ENCODE measurements at places on chromosomes 3 and 15.

- no peak for DNase-seq
Measured at GRCh38 chr3:195040094-195040493, 230.9 kb downstream of the XXYLT1 start.

GRCh38 chr3:160698599-160699195 lies 21.7 kb downstream of the ARL14 start:
- DNase-seq, result no peak

DNA sequence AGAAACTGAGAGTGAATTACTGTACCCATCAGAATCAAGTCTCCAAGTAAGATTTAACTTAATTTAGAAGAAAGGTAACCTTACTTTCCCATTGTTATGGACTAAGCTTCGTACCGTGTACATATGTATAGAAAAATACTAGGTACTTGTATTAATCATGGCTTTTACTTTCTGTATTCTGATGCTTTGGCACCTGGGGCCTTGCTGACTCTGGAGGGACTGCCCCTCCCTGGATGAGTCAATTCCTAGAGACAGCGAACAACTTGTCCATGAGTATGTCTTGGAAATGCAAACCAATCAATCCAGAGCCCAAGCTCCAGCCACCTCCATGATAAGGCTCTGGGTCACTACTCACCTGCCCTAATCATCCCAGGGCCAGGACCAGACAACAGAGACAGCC lies 50.0 kb upstream of the DGKG start:
- DNase-seq, result no peak

DNA sequence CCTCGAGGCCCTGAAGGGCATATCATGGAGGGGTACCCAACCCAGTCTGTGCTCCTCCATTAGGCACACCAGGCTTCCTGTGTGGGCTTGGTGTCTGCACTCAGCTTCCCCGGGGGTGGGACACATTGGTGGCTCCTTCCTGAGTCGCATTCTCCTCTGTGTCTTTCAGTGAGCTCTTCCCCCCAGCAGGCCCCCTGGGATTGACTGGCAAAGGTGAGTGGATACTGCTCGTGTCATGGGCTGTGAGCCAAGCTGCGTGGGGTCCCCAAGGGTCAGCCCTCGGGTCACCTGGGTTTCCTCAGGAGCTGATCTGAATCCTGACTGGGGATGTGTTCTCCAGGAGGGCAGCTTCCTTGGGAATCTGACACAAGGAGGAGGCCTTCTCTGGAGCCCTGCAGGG lies 231.0 kb downstream of the SNRPN start:
- DNase-seq, result no peak

DNA sequence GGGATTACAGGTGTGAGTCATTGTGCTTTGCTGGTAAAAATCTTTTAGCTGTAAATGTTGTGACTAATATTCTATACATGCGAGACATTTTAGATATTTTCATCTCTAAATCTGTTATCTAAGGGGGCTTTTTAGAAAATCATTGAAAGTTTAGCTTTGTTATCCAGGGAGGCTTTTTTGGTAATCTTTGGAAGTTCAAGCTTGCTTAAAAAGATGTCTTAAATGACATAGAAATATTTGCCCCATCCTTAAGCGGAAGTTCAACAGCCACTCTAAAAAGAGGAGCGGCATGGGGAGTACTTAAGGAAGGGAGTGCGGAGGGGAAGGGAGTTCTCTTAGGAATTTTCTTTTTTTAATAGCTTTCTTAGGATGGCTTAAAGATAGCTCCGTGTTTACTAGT lies 26.1 kb downstream of the DNAJC13 start:
- no peak for DNase-seq

- no peak for DNase-seq
Measured at GRCh38 chr15:25226360-25226759, 212.5 kb downstream of the UBE3A start.

- no peak for DNase-seq
Measured at GRCh38 chr3:189563853-189564563, 67.2 kb upstream of the TP63 start.

- DNase-seq, result no peak
Measured at GRCh38 chr15:87575896-87576473, 680.6 kb downstream of the NTRK3 start.

- DNase-seq, result no peak
Measured at GRCh38 chr15:84715441-84716035, 401 bp downstream of the SEC11A start.

- no peak for DNase-seq
Measured at GRCh38 chr3:197522881-197523441, 32.8 kb downstream of the BDH1 start.

GRCh38 chr15:56639631-56640030 lies 93.7 kb downstream of the ZNF280D start:
- no peak for DNase-seq

- DNase-seq, result no peak
Measured at GRCh38 chr3:156024904-156025533, 95.4 kb upstream of the KCNAB1 start.

DNA sequence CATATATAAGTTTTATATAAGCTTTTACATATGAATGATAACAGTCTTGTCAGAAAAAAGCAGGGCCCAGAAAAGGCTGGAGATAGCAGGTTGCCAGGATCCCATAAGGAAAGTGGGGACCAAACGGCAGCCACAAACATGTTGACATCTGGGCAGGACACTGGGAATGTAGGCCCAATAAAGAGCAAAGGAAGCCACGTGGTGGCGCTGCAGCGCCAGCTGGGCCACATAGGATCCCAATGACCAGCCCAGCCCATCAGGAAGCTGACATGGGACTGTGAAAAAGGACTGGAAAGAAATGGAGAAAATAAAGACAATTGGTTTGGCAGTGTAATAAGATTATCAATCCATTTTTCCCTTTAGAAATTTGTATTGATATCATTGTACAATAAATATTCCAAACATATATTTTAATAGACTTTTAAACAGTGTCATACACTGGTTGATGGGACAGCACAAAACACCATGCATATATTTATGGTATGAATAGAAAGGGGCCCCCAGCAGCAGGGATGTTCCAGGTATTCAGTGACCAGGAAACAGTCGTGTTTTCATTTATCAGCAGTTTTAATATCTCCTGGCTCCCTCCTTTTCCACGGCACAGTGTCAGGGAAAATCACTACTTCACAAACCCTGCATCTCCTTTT lies 89.0 kb upstream of the STRIT1 start:
- no peak for DNase-seq

DNA sequence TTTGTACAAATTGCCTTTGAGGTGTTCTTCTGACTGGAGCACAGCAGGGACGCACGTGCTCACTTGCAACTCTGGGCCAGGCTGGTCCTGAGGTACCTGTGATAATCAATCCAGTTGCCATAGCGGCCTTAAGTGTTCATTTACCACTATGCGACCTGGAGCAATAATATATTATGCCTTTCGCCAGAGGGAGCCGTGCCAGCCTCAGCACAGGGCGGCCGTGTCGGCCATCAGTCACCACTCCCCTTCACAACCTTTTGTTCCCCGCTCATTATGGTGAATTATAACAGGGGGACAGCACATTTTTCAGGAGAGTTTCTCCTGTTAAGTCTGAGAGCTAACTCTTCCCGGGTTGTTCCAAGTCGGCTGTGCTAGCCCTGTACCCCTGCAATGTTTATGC lies 289.7 kb downstream of the RORA start:
- no peak for DNase-seq

- DNase-seq, result no peak
Measured at GRCh38 chr15:60889006-60889405, 340.1 kb downstream of the RORA start.

DNA sequence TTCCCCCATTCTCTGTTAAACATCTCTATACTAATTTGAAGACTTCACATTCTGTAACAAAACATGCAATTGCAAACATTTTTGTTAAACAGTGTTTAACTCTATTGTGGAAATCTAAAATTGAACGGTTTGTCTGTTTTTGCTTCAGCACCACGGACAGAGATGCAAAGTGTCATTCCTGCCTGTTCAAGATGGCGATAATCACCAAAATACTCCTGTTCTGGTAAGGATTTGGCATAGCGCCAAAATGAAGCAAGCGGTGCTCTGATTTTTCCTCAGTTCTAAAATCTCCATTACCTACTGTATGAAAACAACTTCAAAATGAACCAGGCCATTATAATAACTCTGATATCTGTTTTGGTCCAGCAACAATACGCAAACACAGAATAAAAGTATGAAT lies 129.7 kb upstream of the TUSC7 start:
- DNase-seq, result no peak

GRCh38 chr3:138400651-138401070 lies 33.8 kb upstream of the ESYT3 start:
- DNase-seq, result no peak

DNA sequence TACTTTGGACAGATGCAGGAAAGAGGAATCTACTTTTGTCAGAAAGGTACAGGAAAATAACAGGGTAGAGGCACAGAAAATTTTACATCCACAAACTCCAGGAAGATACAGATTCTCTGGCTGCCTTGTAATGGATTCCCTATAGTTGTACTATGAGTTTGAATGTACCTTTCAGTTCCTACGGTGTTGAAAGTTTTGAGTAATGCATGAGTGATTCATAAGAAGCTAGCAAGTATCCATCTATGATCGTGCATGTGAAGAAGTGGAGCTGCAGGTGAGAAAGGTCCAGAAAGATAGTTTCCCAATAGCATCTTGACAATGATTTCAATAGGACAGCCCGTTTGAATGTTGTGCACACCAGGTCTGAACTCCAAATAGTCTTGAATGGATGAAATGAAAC lies 786.5 kb upstream of the ROBO1 start:
- no peak for DNase-seq
